Lung microvascular endothelial cell (primary cell): ENCODE measurements at places on chromosomes 3 and 15.

GRCh38 chr3:22450786-22451400 is 699.9 kb upstream of the ZNF385D start:
- DNase-seq, result no peak

- no peak for DNase-seq
Measured at GRCh38 chr3:86968244-86968932, 22.6 kb downstream of the VGLL3 start.

- peak; percentile 94 for DNase-seq
Measured at GRCh38 chr3:153138276-153139210, 23.5 kb upstream of the RAP2B start.

- DNase-seq, result no peak
Measured at GRCh38 chr15:41292521-41292920, 39.9 kb downstream of the OIP5 start.

DNA sequence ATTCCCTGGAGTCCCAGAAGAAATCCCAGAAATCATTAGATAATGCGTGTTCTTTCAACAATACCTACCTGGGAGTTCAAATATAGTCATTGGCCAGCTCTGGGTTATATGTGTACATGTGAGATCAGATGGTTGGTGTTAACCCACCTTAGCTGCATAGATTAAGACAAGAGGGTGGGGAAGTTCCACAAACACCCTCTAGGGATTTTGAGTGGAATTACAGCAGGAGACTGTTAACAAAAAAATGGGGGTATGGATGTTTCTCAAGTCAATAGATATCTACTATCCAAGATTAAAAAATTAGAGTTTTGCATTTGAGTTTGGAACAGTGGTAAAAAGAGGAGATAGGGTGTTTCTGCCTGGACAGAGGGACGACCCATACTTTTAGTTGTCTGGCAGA is 282.5 kb upstream of the CNTN3 start:
- no peak for DNase-seq

GRCh38 chr3:58829321-58830000 is 162.9 kb upstream of the FAM3D start:
- no peak for DNase-seq

DNA sequence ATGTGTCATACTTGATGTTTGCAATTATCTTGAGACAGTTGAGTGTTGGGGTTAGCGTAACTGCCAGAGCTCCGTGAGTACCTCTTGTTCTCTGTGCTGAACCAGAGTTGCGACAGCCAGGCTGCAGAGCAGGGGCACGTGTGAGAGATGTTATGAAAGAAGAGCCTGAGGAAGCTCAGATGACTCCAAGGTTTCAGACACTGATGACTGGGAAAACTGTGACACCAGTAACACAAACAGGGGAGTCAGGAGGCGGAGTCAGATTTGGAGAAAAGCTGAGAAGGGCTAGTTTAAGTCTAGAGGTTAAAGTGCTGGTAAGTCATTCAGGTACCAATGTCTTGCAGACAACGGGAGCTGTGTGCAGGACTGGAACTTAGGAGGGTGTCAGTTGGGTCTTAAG is 45.0 kb downstream of the BLM start:
- no peak for DNase-seq
